ENCODE measurements at places on chromosomes 6 and 20.

GRCh38 chr6:138499303-138500018 is at the start of gene NHSL1:
Gene NHSL1 (minus strand): TSS chr6:138499494. CDS start chr6:138499290, 204 bp downstream.
- no peak for DNase-seq

- DNase-seq: no peak
These were observed 27.0 kb downstream of the HECA start for GRCh38 chr6:139161817-139162284.

DNA sequence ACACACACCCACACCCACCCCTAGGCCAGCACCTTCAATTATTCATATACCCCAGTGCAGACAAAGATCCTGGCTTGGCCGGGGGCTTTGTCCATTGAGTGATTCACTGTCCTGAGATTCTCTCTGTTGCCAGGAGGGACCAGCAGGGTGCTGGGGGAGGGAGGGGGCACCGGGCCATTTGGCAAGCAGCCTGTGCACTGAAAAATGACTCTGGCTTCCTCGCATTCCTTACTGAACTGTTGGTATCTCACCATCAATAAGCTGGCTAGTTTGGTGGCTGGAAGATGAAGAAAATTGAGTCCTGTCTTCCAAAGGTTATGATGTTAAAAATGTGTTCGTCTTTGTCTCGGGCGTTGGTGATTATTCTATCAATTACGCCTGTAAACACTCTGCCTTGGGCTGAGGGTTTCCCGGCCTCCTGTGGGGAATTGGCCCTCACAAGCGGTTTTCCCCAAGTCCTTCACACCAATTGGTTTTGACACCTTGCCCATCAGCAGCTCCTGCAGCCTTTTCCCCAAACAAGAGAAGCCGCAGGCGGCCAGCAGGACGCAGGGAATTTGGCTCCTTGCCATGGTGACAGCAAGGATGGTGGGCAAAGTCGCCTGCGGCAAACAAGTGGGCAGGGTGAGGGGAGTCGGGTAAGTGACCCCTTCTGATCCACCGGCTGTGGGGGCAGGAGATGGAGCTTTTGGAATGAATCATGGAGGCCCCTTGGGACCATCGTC is 4.9 kb downstream of the VSTM2L start:
- peak; percentile 58 for DNase-seq

- no peak for DNase-seq
These were observed 68.5 kb downstream of the FAM229B start for GRCh38 chr6:112155886-112156285.

- no peak for DNase-seq
These were observed 10.8 kb downstream of the ASXL1 start for GRCh38 chr20:32368925-32369324.

GRCh38 chr20:31758521-31758920 is 19.4 kb downstream of the TPX2 start:
- DNase-seq: no peak

DNA sequence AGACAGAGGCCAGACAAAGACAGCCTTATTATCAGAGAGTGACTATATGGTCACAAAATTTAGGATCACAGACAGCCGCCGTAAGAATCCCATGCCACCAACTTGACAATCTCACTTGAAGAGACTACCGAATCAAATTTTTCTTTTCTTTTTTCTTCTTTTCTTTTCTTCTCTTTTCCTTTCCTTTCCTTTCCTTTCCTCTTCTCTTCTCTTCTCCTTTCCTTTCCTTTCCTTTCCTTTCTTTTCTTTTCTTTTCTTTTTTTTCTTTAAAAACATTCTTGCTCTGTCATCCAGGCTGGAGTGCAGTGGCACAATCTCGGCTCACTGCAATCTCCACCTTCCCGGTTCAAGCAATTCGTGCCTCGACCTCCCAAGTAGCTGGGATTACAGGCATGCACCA is 1.2 kb upstream of the EPPIN start:
- DNase-seq: no peak

- DNase-seq: no peak
These were observed 29.7 kb upstream of the PI16 start for GRCh38 chr6:36924778-36925374.

- no peak for DNase-seq
These were observed 362.4 kb downstream of the UTRN start for GRCh38 chr6:144647406-144647964.

DNA sequence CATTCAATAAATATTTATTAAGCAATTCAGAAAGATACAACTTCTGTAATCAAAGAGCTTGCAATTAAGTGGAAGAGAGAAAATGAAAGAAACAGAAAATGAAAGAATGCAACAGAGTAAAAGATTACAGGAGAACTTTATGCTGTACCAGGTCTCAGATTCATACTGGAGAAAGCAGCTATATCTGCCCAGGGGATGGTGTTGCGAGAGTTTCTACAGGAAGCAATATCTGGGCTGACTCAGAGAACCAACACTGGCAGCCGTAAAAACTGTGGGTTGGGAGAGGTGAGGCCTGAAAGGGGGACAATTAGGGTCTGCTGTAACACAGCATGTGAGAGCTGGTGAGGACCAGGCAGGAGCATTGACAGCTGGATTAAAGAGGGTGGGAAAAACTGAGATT is 256.7 kb upstream of the TCF21 start:
- DNase-seq: no peak

- no peak for DNase-seq
These were observed 170.7 kb downstream of the DOK5 start for GRCh38 chr20:54646156-54646517.

DNA sequence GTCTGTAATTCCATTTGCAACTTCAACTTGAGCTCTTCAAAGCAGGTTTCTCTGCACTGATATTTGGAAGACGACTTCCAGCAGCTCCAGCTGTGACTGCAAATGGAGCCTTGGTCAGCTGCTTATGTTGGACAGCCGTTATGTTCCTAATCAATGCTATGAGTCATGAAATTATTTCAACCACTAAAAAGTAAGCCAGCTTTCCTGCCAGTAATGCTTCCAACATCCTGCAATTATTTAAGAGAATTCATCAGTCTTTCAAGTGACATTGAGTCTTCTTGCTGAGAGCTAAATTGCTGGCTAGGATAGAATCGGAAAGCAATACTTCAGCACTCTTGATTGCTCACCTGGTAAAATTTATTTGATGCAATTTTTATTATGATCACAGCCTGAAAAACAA is 375.7 kb downstream of the MMUT start:
- DNase-seq: no peak

GRCh38 chr6:14092838-14093789 is 24.5 kb upstream of the CD83 start:
- DNase-seq: no peak

GRCh38 chr20:53837126-53837826 is 233.1 kb downstream of the BCAS1 start:
- no peak for DNase-seq

- DNase-seq: no peak
These were observed 287.2 kb downstream of the RFPL4B start for GRCh38 chr6:112634376-112634775.

DNA sequence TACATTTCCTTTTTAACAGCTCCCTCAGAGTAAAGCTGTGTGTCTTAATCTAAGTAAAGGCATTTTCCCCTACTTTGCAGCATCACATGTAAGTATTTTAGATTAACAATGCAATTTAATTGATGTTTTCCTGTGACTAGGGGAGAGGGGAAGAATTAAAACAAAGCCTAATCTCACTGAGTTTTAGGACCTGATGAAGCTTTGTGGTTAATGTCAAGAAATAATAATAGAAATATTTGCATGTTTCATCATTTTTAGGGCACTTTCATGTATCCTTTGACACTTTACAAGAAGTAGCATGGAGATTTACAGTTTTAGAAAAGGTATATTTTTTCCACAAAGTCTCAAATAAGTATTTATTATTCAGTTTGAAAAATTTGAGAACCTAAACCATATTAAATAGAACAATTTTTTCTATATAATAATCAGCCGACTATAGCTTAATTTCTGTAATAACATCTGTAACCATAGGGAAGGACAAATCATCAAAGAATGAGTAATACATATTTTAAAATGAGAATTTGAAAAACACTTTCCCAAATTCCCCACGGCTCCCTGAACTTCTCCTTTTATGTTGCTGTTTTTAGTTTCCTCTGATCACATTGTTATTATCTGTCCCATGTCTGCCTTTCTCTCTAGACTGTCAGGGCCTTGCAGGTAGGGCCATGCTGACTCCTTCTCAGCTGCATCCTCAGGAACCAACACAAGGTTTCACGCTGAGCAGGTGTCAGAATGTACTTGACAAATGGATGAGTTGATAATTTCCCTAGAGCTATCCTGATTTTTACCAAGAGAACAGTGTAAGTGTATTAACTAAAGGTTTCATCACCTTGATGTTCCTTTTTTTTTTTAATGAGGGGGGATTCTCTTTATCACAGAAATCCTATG is 338.1 kb downstream of the SYNE1 start:
- no peak for DNase-seq

- peak; percentile 2 for DNase-seq
These were observed 33.9 kb downstream of the SLC17A4 start for GRCh38 chr6:25788305-25788922.

DNA sequence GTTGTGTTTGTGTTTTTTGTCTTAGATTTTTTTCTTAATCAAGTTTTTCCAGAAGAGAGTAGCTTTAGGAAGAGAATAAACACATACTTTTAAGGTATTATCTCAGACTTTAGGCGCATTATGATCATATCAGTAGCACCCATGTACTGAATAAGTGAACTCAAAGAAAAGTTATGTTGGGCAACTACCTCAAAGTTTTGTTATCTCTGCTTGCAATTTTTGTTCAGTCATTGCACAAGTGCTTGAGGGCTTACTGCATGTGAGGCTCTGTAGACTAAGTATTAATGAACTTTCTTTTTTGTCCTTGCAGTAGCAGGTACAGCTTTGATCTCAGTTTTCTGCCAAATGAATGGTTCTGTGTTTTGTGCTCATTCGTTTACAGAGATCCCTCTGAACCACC is 189.0 kb downstream of the SLC16A10 start:
- no peak for DNase-seq

- DNase-seq: no peak
These were observed 38.0 kb downstream of the C20orf203 start for GRCh38 chr20:32635764-32636163.

DNA sequence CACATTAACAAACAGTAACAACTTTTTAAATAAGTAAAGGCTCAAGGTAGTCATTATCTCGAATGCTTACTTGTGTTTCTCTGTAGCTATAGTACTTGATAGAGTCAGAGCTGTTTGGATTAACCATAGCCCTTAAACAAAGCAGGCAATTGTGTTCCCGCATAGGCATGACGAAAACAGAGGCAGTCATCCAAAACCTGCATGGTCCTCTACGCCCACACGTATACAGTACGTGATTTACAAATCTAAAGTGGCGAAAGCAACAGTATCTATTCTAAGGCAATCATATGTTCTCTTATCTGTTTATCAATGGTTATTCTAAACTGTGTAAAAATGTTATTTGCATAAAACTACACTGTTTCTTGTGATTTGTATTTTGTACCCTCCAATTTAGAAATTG is 31.8 kb downstream of the HFE start:
- no peak for DNase-seq

GRCh38 chr6:31528821-31529328 is at the start of gene MCCD1:
Gene MCCD1 (plus strand): TSS chr6:31528962. CDS start chr6:31529015, 53 bp downstream.
- no peak for DNase-seq

- no peak for DNase-seq
These were observed 169.0 kb downstream of the TBC1D7 start for GRCh38 chr6:13159300-13159699.

GRCh38 chr6:33609528-33609927 is 11.6 kb upstream of the ITPR3 start:
- no peak for DNase-seq

- no peak for DNase-seq
These were observed 477.0 kb upstream of the CHD6 start for GRCh38 chr20:42095221-42095620.

DNA sequence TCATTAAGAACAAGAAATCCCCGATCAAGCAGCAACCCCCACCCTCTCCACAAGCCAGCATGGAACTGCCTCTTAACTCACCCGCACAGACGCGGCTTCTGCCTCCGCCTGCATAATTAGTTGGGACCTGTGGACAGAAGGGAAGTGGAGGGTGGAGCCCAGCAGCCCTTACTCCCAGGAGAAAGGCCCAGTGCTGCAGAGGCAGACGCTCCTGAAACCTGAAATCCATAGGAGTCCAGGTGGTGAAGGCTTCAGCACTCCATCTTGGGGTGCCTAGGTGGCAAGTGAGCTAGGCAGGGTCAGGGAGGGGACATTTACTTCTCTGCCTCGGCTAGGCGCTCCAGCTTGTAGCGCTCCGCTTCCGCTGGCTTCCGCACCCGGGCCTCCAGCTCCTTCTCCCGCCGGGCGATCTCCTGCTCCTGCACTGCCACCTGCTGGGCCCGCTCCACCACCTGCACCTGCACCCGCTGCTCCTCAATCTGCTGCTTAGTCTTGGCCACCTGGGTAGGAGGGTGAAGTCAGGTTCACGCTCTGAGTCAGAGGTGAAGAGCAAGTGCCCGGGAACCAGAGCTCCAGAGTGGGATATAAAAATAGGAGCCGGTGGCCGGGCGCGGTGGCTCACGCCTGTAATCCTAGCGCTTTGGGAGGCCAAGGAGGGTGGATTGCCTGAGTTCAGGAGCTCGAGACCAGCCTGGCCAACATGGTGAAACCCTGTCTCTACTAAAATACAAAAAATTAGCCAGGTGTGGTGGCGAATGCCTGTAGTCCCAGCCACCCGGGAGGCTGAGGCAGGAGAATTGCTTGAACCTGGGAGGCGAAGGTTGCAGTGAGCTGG is 10.7 kb downstream of the TUBB start:
- no peak for DNase-seq

GRCh38 chr20:62208061-62208794 is 11.8 kb downstream of the HRH3 start:
- no peak for DNase-seq

- DNase-seq: no peak
These were observed 306.5 kb upstream of the RSPO3 start for GRCh38 chr6:126812010-126812409.

- no peak for DNase-seq
These were observed 24.5 kb upstream of the CARMIL1 start for GRCh38 chr6:25254671-25255070.

DNA sequence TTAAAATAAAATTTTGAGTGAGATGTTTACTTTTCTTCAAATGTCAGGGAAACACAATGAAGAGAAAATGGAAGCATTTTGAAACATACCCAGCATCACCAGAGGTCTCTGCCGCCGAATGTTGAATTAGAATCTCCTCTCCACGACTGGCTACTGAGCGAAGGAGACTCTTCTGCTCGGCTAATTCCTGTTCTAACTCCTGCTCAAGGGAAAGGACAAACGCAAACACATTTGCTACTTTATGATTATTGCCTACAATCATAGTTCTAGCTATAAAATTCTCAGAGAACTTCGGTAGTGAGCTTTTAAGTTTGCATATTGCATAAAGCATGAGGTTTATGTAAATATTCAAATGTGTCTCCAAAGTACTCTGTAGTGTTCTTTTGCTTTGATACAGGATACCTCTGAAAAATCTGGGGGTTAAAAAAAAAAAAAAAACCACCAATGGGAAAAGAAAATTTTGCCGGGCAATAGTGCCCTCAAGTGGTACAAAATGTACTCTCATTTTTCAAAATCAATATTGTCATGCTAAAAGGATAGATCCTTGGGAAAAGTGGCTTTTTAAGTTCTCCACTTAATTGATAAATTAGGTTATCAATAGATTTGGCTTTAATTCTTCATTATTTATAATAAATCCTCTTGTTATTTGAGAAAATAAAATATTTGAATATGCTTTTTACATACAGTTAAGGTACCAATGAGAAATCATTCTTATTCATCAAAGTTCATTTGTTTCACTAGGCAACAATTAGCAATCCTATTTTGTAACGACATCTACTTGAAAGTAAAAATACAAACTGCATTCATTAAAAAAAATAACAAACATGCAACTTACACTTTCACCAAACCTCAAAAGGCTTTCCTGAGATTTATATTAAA is 369.0 kb downstream of the SYNE1 start:
- DNase-seq: no peak

GRCh38 chr6:139287868-139288267 is 3.9 kb downstream of the TXLNB start:
- DNase-seq: no peak

- no peak for DNase-seq
These were observed 247.0 kb upstream of the KCNQ5 start for GRCh38 chr6:72374857-72375256.
